ENCODE measurements at places on chromosomes 6 and 20.

DNA sequence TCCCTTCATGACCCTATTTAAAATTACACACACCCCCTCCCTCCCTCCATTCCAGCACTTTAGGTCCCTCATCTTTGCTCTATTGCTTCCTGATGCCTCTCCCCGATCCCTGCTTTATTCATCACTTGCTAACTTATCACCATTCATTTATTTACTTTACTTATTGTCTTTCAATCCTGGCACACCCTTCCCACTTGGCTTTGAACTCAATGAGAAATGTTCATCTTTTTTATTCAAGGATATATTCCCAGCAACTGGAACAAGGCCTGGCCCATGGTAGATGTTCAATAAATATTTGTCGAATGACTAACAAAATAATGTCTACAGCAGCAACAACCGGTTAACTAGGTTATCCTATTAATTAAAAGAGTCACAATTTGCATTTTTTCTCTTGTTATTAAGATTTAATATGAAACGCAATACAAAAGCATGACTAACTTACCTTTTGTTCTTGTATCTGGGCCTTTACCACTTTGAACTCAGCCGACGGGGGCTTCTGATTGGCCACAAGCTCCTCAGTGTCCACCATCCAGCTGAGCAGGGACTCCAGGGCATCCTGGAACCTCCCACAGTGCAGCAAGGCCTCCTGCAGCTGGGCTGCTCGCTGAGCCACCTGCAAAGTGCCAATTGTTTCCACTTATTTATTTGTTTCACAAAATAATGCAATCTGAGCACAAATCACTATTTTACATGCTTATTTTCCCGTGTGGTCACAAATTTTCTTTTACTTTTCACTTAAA lies 107.8 kb downstream of the DST start:
- DNase-seq = no peak

DNA sequence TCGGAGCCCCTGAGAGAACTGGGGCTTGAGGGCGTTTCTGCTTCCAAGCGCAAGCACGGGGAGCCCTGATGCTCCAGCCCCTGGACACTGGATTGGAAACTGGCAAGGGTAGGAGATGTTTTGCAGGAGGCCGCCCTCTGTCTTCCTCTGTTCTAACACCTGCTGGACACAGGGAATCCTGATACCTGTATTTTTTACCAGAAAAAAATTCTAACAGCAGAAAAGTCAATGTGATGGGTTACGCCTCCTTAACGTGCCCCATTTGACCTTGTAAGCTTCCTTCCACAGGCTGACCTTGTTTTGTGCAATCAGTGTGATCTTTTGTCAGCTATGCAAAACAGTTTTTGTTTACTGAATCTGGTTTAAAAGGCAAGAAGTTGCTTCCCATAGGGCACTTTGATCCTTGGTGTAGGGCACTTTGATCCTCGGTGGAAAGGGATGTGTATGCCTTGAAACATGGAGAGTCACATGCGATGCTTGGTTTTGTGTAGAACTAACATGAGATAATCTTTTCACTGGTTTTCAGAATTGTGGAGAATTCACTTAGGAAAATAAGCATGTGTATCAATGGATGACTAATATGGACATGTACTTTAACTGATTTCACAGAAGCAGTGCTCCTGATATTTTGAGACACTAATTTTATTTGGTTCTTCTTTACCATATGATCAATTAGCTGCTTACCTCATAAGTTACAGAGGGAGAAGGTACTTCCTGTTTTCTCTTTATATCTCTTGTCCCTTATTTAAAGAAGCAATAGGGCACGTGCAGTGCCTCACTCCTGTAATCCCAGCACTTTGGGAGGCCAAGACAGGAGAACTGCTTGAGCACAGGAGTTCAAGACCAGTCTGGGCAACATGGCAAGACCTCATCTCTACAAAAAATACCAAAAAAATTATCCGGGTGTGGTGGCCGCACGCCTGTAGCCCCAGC lies 59.9 kb upstream of the MAP3K4 start:
- DNase-seq = no peak

- DNase-seq = no peak
These were observed 24.3 kb upstream of the CDH22 start for GRCh38 chr20:46332373-46333160.

DNA sequence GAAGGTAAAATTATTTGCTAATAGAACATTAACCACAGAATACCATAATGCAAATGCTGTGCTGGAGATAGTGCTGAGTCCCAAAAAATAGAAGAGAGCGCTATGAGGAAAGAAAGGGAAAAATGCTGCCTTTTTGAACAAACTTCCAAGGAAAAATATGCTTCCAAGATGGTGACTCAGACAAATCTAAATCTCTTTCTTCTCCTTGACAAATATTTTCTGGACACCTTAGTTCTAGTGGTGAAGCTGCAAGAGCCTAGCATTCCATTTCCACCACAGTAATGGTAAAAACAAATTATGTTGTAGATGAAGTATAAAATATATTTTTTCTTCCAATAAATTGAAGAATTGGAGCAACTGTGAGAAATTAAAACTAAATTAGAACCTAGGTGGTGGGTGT lies 155.6 kb upstream of the TBX18 start:
- DNase-seq = no peak

DNA sequence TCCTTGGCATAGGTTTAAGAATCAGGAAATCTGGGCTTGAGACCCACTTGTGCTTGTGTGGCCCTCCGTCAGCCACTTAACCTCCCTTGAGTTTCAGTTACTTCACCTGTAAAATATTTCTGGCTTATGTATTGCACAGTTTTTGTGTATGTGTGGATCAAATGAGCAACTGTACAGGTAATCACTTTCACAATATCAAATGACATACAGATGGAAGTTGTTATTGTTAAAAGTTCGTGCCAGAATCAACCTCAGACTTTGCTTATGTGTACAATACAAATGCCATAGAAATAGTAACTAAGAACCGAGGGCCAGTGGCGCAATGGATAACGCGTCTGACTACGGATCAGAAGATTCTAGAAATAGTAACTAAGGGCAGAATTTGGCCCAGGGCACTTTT lies 65.6 kb upstream of the KIF13A start:
- DNase-seq = no peak

- DNase-seq = no peak
These were observed 94.5 kb downstream of the RFPL4B start for GRCh38 chr6:112441607-112442006.

DNA sequence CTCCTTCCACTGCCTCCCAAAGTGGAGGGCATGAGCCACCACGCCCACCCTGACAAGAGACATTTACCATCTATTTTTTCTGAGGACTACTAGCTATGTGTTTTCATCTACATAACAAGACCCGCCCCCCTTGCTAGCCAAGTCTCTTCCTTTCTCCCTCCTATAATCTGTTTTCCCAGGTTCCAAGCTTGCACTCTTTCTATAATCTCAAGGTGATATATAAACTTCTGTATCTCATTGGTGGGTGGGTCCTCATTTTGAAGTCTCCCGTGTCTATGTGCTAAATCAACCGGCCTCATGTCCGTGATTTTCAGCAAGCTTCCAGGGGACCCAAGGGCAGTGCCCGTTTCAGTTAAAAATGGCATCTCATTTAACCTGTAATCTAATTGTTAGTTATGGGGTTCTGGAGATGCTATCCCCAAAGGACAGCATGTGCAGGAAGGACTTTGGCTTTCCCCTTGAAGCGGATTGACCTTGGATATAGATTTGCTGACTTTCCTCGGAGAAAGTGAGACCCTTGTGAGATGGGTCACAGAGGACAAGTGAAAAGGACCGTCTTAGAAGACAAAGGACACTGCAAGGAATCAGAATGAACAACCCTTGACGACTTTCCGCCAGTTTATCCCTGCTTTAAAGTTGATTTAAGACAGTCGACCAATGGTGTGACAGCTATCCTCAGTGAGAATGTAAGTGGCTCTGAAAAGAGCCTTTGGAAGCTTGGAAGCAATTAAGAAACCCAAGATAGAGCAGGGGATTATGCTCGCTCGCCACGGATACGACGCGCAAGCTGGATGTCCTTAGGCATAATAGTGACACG lies 22.4 kb downstream of the OR2B2 start:
- DNase-seq = no peak

DNA sequence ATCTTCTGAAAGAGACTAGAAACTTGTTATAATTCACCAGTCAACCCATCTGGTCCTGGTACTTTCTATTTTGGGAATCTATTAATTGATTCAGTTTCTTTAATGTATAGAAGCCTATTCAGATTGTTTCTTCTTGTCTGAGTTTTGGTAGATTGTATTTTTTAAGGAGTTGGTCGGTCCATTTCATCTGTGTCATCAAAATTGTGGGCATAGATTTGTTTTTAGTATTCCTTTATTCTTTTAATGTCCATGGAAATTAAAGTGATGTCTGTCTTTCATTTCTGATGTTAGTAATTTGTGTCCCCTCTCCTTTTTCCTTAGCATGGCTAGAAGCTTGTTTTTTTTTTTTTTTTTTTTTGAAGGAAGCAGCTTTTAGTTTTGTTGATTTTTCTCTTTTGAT lies 15.2 kb downstream of the STXBP5 start:
- no peak for DNase-seq

DNA sequence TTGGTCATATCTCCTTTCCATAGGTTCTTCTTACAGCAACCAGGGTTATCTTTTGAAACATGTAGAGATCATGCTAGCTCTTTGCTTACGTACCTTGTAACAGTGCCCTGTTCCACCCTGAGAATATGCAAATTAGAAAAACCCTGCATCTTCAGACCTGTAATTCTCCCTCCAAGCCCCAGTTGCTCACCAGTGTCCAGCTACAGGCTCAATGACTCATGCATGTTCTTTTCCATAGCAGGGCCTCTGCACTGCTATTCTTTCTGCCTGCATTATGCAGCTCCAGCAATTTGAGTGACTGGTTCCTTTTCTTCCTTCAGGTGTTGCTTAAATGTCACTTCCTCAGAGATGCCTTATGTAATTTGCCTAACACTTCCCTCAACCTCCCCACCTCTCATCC lies 636.2 kb downstream of the KHDRBS2 start:
- DNase-seq = no peak

DNA sequence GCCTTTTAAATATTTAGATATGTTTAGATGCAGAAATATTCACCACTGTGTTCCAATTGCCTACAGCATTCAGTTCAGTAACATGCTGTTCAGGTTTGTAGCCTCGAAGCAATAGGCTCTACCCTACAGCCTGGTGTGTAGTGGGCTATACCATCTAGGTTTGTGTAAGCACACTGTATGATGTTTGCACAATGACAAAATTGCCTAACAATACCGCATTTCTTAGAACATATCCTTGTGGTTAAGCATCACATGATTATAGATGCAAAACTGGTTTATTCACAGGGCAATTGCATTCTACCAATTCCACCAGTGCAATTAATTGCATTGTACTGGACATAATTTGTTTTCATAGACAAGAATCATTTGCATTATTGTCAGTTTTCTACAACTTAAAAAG lies 7.9 kb upstream of the SLC22A16 start:
- no peak for DNase-seq

GRCh38 chr6:45000833-45001232 lies 327.3 kb upstream of the RUNX2 start:
- no peak for DNase-seq

DNA sequence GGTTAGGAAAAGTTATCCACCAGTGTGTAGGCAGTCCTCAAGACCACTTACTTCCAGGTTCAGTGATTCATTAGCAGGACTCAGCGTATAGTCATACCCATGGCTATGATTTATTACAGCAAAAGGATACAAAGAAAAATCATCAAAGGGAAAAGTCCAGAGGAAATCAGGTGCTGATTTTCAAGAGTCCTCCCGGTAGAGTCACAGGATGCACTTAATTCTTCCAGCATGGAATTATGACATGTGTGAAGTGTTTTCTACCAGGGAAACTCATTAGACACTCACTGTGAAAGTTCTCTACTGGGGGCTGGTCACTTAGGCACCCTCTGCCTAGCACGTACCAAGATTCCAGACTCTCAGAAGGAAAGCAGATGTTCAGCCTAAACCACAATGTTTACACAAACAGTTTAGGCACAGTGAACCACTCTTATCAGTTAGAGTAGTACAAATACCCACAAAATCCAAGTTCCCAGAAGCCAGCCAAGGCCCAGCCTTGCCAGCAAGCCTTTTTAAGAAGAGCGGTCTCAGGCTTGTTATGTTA lies 10.2 kb downstream of the WFDC3 start:
- no peak for DNase-seq

GRCh38 chr20:22423190-22423832 lies 161.1 kb downstream of the FOXA2 start:
- DNase-seq = no peak

DNA sequence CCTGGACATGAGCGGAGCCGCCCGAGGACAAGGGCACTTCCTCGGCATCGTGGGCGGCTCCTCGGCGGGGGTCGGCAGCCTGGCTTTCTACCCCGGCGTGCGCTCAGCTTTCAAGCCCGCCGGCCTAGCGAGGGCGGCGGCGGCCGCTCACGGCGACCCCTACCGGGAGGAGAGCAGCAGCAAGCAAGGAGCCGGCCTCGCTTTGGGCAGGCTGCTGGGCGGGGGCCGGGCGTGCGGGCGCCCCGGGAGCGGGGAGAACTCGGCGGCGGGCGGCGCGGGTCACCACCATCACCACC lies 6.7 kb downstream of the PRDM13 start:
- peak; percentile 82 for DNase-seq

DNA sequence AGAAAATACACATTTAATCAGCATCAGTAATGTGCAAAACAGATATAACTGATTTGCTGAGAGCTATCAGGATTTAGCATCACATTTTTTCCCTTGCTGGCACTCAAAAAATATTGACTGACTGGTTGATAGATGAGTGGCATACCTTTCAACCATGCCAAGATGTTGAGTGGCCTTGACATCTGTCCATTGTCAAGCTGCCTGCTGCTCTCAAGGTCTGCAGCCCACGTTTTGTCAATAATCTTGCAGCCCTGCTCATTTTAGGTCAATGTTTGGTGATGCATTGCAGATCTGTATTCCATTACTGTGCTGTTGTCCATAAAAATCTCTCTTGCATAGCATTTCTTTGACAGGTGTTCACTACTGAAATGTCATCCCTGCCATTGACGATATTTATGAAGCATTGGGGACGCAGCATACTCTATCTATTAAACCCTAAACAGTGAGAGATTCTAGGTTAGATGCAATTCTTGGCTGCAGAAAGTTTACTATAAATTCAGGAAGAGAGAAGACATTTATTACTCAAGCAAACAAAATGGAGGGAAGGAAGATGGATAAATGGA lies 111.6 kb downstream of the BFSP1 start:
- DNase-seq = no peak

DNA sequence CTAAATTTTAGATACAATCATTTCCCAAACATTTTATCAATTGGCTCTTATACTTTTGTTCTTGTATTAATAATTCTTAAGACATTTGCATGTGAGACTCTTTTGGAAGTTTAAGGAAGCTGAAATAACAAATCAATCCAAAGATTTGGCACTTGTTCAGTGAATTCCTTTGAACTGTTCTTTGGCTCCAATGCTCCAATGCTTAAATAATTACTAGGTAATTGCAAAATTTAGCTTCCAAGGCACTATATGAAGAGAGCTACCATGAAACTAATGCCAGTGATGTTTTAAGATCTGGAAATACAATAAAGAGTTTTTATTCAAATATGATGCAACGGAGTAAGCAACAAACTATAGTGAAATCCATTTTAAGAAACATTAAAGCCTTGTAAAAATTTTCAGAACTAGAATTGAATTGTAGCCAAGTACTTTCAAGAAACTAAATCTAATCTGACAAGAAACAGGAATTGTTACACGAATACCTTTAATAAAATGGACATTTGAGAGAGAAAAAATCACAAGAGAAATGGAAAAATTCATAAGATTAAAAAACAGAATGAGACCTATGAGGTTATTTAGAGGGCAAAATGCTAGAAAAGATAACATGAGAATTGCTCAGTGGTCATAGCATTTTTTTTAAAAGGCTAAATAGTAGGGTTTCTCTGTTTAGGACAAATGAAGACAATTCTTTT lies 43.6 kb upstream of the SMLR1 start:
- no peak for DNase-seq

Data from endothelial cell (in vitro differentiated cells).